SJSA1 (cell line): ENCODE measurements at places on chromosomes 11 and 22.

- DNase-seq = no peak
Observed at GRCh38 chr11:122103726-122104125, 12.3 kb downstream of the BLID start.

DNA sequence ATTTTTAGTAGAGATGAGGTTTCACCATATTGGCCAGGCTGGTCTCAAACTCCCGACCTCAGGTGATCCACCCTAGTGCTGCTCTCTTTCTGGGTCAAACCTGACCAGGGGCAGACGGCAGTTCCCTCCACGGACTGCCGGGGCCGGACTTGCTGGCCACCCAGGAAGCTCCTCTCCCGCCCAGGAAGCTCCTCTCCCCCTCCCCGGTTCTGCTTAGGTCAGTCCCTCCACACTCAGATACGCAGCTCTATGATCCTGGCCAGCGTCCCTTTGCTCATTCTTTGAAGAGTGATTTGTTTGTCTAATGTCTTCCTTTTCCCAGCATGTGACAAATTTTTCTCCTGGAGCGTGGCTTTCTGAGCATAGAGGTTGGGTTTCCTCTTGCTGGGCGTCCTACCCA, 125.3 kb upstream of the B3GAT1 start:
- DNase-seq = peak; percentile 7

- DNase-seq = no peak
Observed at GRCh38 chr22:37243402-37244113, 511 bp downstream of the RAC2 start.

GRCh38 chr11:88293931-88294330, 43.6 kb downstream of the CTSC start:
- no peak for DNase-seq

- no peak for DNase-seq
Observed at GRCh38 chr22:25068707-25069106, 116.2 kb downstream of the KIAA1671 start.

GRCh38 chr22:27278946-27279345, 522.6 kb downstream of the MN1 start:
- DNase-seq = no peak

GRCh38 chr22:38171927-38172831, 9.5 kb downstream of the PLA2G6 start:
- no peak for DNase-seq

DNA sequence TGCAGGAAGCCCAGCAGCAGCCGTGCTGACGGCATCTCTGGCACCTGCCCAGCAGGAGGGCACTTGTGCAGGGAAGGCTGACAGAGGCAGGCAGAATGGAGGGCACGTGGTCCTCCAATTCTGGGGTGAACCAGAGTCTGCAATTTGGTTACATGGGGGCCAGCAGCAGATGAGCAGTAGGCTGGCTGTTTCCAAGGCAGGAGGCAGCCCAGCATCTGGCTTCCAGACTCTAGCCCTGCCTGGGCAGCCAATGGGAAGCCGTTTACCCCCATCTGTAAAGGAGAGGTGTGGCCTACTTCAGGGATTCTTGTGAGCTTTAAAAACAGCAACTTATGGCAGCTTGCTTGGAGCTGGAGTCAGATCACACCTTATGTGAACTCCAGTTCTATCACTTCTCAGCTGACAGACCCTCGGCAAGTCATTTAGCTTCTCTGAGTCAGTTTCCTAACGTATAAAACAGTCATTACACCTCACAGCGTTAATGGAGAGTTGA, 27.9 kb upstream of the RASL10A start:
- no peak for DNase-seq

- no peak for DNase-seq
Observed at GRCh38 chr22:41286639-41287091, 678 bp upstream of the RANGAP1 start.

DNA sequence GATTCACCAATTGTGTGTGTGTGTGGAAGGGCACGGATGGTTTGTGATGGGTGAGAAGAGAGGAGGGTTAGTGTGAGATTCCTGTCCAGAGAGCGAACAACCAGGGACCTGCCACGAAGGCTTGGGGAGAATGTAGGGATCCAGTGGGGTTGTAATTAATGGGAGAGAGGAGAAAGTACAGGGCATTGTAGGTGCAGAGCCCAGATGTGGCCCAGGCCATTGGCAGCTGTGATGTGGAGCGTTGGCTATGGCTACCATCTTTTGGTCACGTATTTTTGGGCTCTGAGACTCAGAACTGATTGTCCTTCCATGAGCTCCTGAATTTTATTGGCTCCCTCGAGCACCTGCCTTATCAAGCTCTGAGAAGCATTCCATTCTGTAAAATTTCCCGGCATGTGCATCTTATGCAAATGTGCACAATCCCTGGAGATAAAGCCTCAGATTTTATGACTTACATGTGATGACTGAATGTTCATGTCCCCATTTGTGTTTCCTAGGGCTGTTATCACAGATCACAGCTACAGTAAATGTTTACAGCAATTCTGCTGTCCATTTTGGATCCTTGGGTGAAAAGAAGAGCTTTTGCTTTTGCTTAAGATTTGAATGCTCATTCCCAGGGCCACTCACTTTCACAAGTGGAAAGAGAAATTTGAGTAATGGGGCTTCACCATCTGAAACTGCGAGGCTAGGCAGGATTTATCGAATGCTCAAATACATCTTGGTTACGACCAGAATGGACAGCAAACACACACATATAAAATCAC, 33.1 kb downstream of the SLC5A1 start:
- no peak for DNase-seq

DNA sequence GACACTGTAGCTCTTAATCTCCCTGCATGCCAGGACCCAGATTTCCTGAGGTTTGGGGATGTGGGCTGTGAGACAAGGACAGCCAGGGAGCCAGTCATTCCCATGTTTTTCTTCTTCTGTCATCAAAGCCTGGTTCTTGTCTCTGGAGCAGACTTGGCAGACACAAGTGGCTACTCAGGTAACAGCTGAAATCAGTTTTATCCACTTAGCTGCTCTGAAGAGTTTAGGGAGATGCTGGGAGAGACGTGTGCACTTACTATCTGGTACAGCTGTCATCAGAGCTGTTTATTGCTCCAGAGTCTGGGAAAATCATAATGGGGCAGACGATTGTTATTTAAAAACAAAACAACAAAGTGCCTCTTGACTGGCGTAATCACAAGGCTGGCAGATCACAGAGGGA, 56.6 kb downstream of the CSNK2A3 start:
- DNase-seq = no peak

GRCh38 chr11:34585735-34586487, 35.0 kb upstream of the EHF start:
- DNase-seq = no peak

DNA sequence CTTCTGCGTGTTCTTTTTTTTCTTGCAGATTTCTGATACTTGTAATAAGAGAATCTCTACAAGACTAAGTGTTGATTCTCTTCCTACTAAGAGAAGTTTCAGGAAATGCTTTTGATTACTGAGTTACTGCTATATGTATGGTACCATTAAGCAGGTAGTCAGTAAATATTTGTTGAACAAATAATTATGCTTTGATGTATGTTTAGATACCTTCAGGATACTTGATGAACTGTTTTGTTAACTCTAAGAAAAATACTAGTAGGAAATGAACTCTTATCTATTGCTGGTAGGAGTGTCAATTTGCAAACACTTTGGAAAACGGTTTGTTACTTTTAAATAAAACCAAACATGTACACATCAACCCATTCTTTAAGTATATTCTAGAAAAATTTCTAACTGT, 90.6 kb downstream of the TMEM135 start:
- no peak for DNase-seq

DNA sequence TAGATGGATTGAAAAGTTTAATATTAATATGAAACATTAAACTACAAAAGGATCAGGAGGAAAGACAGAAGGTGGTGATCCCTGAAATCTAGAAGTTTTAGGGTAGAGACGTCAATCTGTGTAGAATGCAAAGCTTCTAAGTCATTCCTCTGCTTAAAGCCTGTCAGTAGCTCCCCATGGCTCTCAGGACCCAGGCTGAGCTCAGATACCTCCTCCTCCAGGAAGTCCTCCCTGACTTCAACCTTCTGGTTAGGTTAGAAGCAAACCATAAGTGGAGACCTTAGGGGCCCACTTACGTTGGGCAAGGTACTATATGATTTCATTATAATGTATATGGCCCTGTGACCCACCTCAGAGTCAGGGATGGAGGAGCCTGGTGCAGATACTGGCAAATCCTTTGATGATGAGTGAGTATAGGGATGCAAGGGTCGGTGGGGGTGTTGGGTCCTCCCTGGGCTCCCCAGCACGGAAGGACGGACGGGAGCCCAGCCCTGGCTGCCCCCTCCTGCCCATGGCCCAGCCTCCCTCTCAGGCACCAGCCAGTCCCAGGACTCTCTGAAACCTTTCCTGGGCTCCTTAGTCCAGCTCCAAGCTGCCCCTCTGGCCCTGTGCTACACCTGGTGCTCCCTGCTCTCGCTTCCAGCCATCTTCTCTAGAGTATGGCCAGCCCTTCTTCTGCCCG, 3.2 kb upstream of the PPP6R3 start:
- no peak for DNase-seq

- no peak for DNase-seq
Observed at GRCh38 chr22:42376711-42377554, 55.3 kb downstream of the NFAM1 start.

DNA sequence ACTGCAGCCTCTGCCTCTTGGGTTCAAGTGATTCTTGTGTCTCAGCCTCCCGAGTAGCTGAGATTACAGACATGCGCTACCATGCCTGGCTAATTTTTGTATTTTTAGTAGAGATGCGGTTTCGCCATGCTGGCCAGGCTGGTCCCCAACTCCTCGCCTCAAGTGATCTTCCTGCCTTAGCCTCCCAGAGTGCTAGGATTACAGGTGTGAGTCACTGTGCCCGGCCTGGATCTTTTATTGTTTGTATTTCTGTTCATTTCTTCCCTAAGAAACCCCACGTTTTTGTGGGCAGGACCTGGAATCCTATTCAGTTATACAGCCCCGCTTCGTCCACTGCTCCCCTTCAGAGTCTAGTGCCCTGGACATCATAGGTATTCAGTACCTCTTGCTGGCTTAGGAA, 28.7 kb downstream of the ZBTB16 start:
- no peak for DNase-seq

- no peak for DNase-seq
Observed at GRCh38 chr22:44907765-44908737, 101.8 kb downstream of the PHF21B start.

GRCh38 chr11:61056571-61056970, 45.7 kb upstream of the CD5 start:
- DNase-seq = no peak
